Pulmonary artery endothelial cell (primary cell): ENCODE measurements at places on chromosomes 2 and 18. TPM values are rescaled to one million over a fixed set of nuclear protein-coding genes. Genes with fewer than 3 reads are reported as not detected.

- no peak for DNase-seq
Observed at GRCh38 chr2:73969356-73969755, 15.4 kb upstream of the TET3 start.

The RBM44 gene
- total RNA-seq: 0.33 and 0.39 TPM in 2 replicates

DNA sequence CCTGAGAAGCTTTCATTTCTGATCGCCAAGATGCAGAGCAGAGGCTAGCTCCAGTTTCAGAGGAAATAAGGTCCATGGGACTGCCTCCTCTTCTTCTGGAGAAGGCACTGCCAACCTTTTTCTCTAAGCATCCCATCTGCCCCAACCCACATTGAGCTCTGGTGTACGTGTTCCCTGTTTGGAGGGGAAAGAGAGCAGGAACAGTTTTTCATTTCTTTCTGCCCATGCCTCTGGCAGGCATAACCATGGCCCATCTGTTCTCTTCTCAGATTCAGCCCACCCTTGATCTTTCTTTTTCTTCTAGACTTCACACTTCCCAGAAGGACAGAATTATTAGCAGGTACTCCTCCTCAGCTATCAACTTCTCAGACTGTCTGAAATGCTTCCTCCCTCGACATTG lies 1110.3 kb upstream of the KLHL29 start:
- no peak for DNase-seq

DNA sequence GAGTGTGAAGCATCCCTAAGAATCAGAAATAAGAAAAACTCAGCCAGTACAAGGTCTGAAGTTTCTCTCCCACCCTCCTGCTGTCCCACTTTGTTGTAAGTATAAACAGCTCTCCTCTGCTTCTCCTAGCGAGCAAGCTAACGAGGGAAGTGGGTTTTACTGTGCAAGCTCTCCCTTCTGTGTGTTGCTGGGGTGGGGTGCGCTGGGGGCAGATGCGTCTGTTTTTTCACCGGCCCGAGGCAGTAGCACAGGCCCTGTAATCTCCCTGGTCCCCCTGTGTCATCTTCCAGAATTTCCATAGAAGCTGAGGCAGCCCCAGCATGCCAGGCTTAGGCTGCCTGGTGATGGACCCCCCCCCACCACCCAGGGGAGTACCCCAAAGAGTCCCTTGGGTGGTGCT lies 9.4 kb upstream of the CXCR4 start:
- DNase-seq: no peak

DNA sequence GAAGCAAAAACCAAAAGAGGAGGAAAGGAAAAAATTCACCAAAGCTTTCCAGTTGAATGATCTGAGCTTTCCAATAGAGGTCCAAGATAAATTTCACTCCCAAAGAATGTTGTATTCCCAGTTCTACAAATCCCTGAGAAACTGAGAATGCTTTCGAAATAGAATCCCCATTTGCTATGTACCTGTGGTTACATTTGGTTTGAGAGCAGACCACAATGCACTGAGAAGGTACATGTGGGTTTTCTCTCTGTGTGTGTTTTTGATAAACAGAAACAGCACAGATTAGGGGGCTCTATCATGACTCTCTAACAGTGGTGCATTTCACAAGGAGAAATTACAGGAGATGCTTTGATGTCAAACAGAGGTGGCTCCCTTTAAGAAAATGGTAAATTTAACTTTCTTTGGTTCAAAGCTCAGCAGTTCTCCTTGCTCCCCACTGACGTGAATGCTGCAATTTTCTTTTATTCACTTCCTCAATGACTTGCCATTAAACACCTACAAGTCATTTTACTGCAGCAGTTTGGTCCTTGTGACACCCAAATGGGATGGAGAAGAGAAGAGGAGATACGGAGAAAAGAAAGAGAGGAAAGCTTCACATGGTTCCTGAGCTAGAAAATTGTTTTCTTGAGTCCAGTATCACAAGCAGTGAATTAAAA lies 108.7 kb downstream of the EPHA4 start:
- DNase-seq: no peak

The COLEC12 gene
- total RNA-seq: 13.5 and 24.3 TPM in 2 replicates

The CPLX4 gene
- total RNA-seq: not detected in 2 replicates

DNA sequence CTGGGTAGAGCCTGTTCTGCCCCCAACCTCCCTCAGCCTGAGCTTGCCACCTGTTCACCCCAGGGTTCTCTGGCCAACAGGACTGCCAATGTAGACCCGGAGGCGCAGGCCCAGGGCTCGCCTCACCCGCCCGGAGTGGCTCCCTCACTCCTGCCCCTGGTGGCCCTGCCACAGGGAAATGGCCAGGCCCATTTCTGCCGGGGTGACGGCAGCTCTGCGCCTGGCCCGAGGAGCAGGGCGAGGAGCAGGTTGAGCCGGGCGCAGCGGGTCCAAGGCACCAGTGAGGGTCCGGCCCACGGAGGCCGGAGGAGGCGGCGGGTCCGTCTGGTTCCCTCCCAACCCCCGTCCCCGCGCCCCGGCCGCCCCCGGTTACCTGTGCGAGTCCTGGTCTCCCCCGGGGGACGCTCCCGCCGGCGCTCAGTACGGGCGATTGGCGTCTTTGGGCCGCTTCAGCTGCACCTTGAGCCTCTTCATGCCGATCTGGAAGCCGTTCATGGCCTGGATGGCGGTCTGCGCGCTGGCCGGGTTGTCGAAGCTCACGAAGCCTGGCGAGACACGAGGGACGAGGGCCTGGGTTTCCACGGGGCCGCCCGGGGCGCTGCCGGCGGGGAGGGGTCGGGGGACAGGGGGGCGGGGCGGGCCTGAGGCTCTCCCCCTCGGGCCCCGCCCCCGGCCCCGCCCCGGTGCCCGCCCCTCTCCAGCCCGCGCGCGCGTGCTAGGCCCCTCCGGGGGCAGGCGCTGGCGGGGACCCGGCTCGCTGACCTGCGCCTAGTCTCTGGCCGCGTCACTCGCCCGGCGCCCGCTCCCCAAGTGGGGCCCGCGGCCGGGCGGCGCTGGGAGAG lies 312.0 kb downstream of the CELF4 start:
- no peak for DNase-seq

The OTOS gene
- total RNA-seq: not detected in 2 replicates

The PJVK gene
- total RNA-seq: 0.46 and 1.3 TPM in 2 replicates

DNA sequence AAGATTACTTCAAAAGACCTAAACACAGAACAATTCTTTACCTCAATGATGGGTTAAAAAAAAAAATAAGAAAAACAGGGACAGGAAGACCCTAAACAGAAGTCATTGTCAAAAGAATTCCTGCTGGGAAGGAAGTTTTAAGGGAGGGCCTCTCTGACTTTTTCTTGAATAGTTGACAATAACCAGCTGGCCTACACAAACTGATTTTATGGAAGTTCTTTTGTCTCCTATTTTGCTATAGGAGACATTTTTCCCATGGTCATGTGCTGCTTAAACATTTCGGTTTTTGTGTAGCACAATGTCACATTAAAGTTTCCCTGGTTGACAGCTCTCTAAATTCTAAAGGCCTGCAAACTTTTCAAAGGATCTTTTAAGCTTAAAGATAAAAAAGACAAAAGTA lies 55.3 kb downstream of the RFTN2 start:
- no peak for DNase-seq

DNA sequence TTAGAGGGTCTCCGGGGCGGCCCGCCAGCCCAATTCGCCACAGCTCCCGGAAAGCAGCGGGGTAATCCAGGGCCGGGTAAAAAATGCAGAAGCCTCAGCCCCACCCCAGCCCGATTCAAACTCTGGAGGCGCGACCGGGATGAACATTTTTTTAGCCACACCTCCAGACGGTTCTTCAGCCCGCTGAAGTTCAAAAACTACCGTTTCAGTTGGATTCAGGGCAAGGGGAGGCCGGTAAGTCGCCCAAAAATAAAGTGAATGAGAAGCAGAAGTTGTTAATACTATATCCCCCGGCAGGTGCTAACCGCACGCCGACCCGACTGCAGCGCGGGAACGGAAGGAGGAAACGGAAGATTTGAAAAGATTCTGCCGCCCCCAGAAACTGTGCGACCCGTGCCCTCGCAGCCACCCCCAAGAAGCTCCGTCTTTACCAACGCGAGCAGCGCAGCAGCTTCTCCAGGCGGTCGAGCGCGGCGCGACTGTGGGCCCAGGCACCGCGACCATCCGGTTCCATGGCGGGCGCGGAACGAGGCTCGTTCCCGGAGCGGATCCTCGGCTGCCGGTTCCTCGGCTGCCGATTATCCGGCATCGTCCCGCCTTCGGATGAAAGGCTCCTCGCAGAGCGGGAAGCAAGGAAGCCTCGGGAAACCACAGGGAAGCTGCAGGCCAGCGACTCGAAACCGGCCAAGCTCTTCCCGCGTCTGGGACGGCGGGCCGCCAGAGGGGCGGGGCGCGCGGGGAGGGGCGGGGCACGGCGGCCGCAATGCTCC lies at the start of gene BARD1:
Gene BARD1 (minus strand): TSS at position 703 of the 770 bp plus-strand sequence. CDS start 114 bp downstream, at position 589.
- no peak for DNase-seq

The ASXL3 gene
- 0.07 and 0.18 TPM in 2 replicates for total RNA-seq

GRCh38 chr2:60972889-60973656 lies 44.4 kb upstream of the PEX13 start:
- DNase-seq: no peak

The DPYSL5 gene
- not detected in 2 replicates for total RNA-seq

- no peak for DNase-seq
Observed at GRCh38 chr2:237643582-237644380, 16.4 kb downstream of the LRRFIP1 start.

DNA sequence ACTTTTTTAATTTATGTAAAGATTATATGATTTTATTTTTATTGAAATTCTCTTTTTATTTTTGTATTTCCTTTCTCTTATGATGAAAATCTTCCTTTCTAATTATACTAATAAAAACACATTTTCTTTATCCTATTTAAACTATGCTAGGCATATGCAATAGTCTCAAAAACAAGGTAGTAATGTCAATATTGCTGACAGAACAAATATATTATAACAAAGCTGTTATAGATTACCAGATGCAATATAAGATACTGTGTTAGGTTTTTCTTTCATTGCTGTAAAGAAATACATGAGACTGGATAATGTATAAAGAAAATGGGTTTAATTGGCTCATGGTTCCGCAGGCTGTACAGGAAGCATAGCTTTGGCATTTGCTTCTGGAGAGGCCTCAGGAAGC lies 631.2 kb upstream of the SOX11 start:
- DNase-seq: no peak

The KHK gene
- total RNA-seq: 2.1 and 4.6 TPM in 2 replicates

The FBLN7 gene
- total RNA-seq: 2.0 and 4.0 TPM in 2 replicates

DNA sequence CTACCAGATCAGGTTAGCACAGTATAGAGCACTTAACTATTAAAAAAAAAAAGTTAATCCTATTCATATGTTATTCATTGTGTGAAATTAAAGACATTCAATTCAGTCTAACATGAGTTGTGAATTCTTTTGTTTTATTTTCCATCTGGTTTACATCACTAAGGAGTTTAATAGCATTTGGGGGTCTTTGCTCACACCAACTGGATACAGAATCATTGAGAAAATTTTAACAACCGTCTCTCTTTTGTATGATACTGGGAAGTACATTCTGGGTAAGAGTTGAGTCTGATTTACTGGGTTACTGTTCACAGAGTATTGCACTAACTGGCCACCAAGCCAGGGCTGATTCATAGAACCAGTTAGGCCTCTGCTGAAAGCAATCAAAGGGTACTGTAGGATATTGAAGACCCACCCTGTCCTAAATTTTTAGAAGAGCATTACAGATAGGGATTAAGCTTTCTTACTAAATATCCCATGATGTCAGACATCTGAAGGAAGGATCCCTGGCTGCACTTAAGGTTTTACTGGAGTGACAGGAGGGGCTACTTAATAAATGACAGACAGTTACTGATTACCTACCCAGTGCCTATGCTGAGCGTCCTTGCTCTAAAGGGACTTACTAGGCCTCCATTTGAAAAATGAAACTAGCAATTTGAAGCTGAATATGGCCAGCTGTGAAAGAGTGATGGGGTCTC lies 387.9 kb downstream of the SETBP1 start:
- no peak for DNase-seq

DNA sequence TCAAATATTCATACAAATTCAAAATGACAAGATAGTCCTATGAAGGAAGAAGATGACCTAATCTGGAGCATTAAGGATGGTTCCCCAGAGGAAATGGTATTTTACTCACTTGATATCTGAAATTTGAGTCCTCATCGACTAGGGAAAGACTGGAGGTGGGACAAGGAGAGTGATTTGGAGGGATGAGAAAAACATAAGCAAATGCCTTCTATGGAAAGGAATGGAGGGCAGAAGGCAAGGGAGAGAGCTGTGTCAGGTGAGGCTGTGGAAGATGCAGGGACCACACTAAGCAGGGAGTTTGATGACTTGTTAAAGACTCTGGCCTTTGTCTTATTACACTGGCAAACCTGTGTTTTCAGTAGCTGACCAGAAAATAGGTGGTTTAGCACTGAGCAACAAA lies 38.4 kb downstream of the CALCRL start:
- DNase-seq: no peak

The SKOR2 gene
- not detected in 2 replicates for total RNA-seq

DNA sequence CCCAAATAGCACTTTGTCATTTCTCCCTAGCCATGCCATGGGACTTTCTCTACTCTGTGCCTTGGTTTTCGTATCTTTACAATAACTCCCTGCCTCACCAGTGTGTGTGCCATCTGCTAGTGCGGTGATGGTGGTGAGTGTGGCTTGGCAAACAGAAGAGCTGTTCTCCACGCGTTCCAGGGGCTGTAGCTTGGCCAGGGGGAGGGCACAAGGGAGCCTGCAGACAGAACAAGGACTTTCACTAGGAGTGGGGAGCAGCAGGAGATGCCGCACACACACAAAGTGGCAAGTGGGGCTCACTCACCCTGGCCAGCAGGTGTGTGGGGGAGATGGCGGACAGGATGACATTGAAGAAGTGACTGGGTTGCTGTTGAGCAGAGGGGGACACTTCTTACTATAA lies 196.9 kb downstream of the HAUS1 start:
- DNase-seq: no peak

GRCh38 chr18:55153346-55153745 lies 194.1 kb upstream of the CCDC68 start:
- no peak for DNase-seq

The PID1 gene
- total RNA-seq: 0.11 TPM in 1 of 2 replicates, not detected in the other

DNA sequence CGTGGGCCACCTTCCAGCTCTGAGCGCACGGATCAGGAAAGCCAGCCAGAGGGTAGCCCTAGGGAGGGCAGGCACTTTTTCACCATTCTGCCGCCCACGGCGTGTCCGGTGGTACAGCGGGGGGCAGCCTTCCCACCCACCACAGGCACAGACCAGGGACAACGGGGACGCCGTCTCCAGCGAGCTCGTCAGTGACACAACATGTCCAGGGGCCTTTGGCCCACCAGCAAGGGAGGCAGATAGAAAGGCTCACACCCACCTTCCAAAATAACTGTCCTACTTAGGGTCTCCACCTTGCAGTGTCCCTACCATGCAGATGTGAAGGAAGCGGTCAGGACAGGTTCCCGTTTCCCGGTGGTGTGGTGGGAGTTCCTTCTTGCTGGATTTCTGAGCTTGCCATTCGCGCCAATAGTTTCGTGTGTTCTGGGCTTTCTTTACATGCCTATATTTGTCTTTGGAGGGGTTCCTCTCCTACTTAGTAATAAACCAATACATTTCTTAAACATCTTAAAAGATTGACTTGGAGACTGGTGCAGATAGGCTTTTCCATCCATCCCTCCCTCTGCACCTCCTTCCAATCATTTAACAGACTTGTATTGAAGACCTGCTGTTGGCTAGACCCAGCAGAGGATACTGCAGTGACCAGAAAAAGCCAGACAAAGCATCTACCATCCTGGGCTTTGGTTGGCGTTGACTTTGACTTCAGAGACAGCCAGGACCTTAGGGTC lies 872 bp downstream of the ASB1 start:
- no peak for DNase-seq

The MARCO gene
- not detected in 2 replicates for total RNA-seq

The GALNT3 gene
- total RNA-seq: 0.11 and 0.13 TPM in 2 replicates

The ITGB6 gene
- total RNA-seq: 0.07 TPM in 2 replicates

The UNC80 gene
- total RNA-seq: not detected in 2 replicates
